NCI-H226 (cell line): ENCODE measurements at places on chromosomes 12 and 14.

GRCh38 chr12:127888943-127889719 lies 377.8 kb upstream of the TMEM132C start:
- DNase-seq, result no peak

DNA sequence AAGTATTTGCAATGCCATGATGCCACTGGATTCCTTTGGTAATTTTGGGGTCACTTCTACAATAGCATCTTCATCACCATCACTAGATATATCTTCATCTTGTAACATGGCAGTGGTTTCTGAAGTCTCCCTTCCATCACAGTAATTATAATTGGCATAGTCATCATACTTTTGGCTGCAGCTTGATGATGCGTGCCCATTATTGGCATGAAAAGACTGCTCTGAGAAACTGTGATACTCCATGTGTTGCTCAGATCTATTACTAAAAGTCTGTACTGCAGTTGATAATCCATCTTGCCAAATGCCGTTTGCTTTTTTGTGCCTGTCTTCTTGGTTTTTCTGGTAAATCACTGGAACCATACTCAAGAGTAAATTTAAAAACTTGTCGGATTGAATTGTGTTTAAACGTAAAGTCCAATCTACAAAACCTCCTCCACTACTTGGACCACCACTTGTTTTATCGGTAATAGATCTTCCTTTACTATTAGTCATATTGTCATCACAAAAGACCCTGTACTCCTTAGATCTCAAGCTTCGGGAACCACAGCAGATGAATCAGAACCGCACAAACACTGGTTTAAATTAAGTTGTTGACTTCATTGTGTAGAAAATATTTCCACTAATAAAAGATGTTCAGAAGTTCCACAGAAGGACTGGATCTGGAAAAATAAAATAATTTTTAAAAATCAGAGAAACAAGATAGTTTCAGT lies 29.9 kb downstream of the SLC41A2 start:
- DNase-seq, result no peak

DNA sequence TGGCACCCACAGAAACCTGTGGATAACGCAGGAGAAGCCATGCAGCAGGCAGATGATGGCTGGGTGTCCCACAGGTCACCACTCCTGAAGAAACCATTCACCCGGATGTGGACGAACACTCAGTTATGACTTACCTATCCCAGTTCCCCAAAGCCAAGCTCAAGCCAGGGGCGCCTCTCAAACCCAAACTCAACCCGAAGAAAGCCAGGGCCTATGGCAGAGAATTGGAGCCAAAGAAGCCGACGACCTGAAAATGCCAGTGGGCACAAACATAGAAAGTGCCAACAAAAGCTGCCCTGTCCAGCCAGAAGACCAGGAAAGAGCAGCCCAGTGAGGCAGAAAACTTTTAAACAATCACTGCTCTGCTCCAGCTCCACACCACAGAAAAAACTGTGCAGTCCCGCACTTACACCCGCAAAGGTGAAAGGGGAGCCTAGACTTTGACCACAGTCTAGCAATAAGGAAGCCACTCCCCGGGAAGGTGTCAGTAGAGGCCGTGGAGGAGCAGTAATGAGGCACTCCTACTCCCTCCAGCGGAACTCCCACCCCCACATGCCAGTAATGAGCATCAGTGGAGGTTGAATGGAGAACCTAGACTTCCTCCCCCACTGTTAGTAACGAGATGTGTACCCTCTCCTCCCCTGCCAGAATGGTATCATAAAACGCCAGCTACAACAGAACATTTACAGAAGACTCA lies 6.0 kb upstream of the ACVRL1 start:
- no peak for DNase-seq

GRCh38 chr12:121800694-121801594 lies 2.9 kb upstream of the SETD1B start:
- DNase-seq, result peak; percentile 68

GRCh38 chr12:91189516-91189915 lies 6.9 kb upstream of the DCN start:
- peak; percentile 69 for DNase-seq

DNA sequence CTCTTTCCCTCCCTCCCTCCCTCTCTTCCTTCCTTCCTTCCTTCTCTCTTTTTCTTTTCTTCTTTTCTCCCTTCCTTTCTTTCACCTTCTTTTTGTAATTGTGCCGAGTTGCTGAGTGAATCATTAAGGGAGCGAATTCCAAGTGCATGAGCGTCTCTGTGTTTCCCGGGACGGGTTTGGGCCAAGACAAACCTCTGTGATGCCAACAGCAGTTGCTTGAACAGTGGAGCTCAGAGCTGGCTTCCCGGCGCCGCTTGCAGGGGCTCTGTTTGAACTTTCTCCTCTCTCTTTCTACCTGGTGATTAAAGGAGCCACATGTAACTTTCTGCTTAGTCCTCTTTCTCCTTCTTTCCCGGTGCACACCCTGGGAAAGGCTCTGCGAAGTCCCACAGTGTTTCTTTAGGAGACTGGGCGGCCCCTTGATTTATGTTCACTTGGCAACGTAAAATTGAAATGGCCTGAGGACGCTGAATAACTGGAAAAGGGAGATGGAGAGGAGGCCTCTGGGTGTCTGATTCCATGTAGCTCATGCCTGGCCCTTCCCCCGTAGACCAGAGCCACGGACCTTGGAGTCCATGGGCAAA lies 33.7 kb upstream of the MAP1LC3B2 start:
- peak; percentile 82 for DNase-seq

GRCh38 chr12:113347107-113347506 lies 11.3 kb upstream of the PLBD2 start:
- DNase-seq, result no peak

- no peak for DNase-seq
These were observed 91.3 kb upstream of the GZMB start for GRCh38 chr14:24725311-24725710.

DNA sequence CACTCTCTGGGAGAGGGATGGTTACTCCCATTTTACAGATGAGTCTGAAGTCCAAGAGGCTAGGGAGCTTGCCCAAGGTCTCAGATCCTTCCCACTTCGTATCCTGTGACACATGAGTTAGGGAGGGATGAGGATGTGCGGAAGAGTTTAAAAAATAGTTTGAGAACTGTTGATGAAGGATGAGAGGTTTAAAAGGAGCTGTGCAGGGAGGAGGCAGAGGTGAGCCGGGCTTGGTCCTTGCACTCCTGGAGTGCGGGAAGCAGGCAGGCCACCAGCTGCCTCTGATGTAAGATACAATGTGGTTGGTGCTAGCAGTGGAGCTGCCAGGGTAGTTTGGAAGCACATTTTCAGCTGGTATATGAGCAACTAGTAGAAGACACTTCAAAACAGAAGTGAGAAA lies 46.5 kb downstream of the TSPAN9 start:
- DNase-seq, result peak; percentile 61
